ENCODE measurements at places on chromosomes 7 and 10.

DNA sequence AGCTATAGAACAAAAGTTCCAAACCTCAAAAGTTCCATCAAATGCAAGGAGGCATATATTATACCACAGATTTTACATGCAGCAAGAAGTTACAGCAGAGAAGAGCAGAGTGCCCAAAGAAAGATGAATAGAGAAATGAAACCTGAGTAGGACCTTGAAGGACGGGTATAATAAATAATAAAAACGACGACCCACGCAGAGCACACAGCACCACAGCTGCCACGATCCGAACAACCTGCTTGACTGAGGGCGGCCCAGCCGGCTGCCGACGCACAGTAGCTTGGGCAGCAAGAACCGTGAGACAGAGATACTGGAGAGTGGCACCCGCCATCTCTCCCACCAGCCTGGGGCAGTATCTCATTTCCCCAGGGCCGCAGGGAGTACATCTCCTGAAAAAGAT is 79.0 kb downstream of the HIPK2 start:
- no peak for DNase-seq

DNA sequence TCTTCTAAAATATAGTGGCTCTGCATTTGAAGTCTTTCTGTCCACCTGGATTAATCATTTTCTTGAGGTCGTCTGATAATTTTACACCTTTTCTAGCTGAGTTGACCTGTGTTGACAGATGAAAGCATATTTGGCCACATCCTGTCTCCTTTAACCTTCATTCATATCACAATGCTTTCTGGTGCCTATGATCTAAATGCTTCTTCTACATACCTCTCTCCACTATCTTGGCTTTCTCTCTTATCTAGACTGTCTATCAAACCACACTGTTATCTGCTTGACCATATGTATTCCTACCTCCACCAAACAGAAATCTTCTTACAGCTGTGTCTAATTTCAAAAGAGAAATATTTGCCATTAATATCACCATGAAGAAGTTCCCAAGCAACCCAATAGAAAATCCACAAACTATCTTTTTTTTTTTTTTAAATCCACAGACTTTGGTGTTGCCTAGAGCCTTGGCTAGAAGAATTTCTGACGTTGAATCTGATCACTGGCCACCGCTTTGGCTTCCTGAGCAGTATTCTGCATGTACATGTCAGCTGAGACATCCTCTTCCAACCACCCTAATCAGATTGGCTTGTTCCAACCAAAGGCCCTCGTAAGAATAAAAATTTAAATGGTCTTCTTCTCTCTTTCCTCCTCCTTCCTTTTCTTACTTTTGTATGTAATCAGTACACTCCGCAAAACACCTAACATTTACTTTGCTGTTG is 66.3 kb upstream of the SP4 start:
- DNase-seq = no peak

DNA sequence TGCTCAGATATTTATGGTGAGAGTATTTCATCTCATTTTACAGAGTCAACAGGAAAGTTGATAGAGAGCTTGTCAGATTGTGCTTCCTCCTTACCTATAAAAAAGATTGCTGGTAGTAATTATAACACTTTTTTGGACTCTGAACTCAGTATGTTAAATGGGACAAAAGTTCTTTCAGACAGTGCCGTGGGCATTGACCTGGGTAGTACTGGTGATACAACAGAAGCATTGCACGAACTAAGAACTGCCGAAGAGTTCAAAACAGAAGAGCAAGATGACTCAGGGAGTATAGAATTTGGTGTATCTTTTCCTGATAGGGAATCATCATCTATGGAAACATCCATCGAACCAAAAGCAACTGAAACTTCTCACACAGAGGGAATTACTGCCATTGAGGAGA is 58.6 kb downstream of the LOXL4 start:
- DNase-seq = no peak

DNA sequence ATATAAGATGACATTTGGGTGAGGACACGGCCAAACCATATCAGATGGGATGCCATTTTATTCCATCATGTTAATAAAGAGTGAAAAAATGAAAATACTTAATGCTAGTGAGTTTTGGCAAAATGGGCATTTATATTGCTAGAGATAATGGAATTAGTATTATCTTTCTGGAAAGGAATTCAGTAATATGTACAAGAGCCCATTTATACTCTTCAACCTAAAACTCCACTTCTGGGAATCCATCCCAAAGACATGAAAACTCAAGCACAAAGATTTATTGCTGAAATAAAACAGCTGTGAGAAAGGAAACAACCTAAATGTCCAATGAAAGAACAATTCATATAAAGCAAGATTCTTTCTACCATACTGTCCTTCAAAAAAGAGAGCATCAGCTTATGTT is 96.0 kb upstream of the TMEM168 start:
- no peak for DNase-seq

DNA sequence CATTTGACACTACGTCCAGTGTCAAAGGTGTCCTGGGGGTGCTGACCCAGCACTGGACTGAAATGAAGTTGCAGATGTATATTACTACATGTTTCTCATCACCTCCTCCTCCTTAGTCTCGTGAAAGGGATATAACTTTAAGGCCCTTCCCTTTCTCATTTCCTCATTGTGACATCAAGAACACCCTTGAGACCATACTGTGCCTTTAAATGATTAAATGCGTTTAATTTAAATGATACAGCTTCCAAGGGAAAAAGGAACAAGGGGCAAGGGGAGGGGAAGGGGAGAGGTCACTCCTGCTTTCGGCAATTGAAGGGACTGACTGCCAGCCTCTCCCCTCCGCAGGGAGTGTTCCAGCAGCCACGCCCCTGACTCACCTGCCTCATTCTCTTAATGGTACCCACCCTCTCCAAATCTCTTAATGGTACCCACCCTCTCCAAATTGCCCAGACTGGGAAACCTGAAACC is 80.5 kb upstream of the KMT2E start:
- DNase-seq = no peak

- peak; percentile 86 for DNase-seq
These were observed 3.7 kb downstream of the SUFU start for GRCh38 chr10:102507521-102507920.

DNA sequence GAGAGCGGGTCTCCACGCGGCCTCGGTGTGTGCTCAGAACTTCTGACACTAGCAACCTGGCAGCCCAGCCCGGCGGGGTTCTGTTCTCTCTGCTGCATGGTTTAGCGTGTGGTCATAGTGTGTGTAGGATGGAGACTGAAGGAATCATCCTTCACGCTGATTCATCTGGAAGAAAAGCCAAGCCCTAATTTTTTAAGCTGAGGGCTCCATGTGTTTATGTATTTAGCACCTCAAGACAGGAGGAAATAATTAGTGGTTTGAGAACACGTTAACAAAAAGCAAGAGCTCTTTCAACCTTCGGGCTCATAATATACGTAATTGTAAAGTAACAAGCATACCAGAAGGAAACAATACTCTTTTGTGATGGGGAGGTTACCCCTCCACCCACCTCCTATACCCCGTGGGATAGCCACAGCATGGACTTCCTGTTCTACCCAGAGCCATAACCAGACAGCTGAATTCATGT is 504.6 kb upstream of the MKI67 start:
- DNase-seq = no peak

GRCh38 chr7:121282129-121282528 is 46.7 kb upstream of the WNT16 start:
- DNase-seq = no peak

DNA sequence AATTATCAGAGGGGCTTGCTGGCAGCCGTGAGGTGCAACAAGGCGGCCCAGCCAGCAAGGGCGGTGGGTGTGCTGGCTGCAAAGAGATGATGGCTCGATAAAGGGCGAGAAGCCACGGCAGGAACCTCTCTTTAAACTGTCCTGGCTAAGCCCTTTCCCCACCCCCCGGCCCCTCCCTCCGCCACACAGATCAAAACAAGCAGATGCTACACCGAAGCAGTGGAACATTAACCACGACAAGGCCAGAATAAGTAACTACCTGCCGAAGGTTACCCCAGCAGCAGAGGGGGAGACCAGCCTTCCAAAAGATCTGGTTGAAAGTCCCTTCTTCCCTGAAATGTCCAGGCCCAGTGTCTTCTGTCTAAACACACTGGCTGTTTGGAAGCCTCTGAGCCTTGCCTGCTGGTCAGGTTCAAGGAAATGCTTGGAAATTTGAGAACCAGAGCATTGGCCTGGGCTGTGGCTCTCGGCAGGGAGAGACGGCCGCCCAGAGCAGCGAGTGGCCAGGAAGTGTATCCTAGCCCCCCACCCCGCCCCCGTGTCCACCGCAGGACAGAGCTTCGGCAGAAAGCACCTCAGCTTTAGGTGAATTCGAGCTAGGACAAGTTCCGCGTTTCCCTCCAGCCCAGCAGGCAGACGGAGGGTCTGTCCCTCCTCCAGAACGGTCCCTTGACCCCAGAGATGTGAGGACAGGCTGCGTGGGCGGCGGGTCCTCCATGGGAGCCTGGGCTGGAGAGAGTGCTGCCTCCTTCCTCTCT is 2.1 kb downstream of the FAM20C start:
- no peak for DNase-seq

DNA sequence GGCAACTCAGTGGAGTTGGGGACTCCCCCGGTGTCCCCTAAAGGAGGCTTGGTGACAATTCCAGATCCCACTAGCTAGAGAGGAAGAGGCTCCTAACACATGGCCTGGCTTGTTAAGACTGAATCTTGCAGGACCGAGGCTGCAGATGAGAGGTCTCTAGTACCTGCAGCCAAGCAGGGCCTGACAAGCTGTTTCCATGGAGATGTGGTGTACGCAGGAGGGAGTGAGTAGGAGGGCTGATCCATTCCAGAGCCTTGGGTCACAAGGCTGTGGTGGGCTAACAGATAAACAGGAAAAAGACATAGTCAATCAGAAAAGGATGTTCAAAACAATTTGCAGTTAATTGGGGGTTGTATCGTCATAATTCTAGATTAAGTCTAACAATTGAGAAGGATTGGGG is 77.3 kb upstream of the MKLN1 start:
- DNase-seq = no peak

GRCh38 chr7:14236834-14237233 is 247.4 kb upstream of the ETV1 start:
- no peak for DNase-seq

DNA sequence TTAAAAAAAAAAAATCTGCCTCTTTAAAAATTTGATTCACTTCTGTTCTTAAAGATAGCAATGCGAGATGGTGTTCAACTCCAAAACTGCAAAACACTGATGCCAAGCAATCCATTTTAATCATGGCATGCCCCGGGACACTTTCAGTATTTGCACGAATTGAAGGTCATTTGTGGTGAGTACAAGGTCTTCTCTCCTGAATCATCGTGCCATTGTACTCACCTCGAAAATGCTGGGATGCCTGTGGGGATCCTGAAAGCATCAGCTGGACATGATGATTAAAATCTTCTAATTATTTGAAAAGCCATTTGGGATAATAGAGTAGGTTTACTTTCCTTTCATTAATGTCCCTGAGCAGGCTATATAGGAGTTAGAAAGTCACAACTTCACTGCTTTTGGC is 125.1 kb upstream of the NRP1 start:
- no peak for DNase-seq

DNA sequence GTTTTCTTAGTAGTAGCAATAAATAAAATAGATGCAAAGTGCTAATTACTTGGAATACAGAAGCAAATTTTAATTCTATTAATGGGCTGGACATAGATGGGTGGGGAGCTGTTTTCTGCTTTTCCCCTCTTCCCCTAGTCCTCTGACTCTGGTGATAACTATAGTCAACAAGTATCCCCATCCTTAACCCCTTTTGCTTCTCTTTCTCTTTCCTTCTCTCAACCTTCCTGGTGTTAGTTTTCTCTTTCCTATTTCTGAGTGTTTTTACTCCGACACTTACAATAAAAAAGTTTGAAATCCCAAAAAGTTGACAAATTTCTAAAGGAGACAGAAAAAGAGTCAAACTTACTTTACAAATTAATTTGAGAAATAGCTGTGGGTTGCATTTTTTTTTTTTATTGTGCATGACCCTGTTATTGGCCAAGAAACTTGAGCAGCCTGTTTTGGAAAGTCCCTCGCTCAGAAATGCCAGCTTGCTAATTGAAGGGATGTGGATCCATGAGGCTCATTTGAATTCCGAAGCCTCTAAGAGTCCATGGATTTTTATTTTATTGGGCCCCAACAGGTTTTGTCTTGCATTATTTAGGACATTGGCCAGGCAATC is 2.4 kb downstream of the FAS start:
- DNase-seq = peak; percentile 22

- no peak for DNase-seq
These were observed 27.2 kb downstream of the ST8SIA6 start for GRCh38 chr10:17427201-17427600.

- no peak for DNase-seq
These were observed 45.3 kb downstream of the STARD3NL start for GRCh38 chr7:38223306-38223705.

- DNase-seq = no peak
These were observed 22.3 kb downstream of the CACUL1 start for GRCh38 chr10:118732245-118733165.

- no peak for DNase-seq
These were observed 139.9 kb upstream of the AKR1E2 start for GRCh38 chr10:4685904-4686643.

DNA sequence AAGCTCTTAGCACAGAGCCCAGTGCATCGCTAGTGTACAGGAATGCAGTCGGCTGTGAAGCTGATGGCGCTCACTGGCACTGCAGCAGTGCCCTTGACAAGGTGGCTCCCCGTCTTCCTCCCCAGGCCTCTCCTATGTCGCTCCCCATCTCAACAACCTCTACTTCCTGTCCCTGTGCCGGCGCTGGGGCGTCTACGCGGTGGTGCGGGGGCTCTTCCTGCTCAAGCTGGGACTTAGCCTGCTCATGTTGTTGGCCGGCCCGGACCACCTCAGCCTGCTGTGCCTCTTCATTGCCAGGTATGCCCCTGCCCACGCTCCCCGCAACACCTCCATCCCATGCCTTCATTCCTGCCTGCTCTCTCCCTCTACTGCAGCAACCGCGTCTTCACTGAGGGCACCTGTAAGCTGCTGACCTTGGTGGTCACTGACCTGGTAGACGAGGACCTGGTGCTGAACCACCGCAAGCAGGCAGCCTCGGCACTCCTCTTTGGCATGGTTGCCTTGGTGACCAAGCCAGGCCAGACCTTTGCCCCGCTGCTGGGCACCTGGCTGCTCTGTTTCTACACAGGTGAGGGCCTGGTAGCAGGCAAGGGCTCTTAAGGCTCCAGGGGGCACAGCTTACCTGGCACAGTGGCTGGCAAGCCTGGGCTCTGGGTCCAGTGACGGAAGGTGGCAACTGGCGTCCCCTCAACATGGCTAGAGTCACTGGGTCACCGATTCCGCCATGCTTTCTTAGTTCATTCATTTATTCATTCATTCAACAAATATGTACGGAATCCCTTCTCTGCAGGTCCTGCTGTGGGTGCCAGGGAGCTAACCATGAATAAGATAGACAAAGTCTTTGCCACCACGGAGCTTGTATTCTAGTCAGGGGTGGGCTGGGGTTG is 22.3 kb upstream of the C10orf95 start:
- DNase-seq = no peak
